ENCODE measurements at places on chromosomes 1 and 21.
A peak's percentile ranks its signal among the peaks of the same experiment; 100 is the strongest.

- DNase-seq: no peak
Observed at GRCh38 chr1:67517046-67517445, 86.8 kb upstream of the SERBP1 start.

DNA sequence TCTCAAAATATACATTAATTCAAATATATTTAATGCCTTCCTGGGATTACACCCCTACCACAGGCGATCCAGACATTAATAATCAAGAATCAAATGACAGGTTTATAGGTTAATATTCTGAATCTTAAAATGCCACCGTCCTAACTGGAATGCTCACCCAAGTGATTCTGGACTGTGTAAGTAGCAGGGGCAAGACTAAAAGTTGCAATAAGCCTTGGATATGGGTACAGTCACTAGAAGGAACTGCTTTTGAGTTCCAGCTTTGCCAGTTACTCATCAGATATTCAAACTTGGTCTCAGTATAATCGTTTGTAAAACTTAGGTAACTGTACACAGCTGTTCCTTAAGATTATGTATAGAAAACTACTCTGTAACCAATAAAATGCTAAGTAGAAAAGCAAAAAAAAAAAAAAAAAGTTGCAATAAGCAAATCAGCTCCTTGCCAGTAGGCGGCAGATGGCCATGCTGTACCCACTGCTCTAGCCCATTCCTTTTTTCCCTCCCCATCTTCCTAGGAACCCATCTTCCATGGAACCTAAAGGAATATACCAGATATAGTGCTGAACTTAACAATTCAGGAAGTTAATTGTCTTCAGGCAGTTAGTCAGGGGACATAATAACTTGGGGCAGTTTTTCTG lies 10.5 kb downstream of the RO60 start:
- DNase-seq: no peak

DNA sequence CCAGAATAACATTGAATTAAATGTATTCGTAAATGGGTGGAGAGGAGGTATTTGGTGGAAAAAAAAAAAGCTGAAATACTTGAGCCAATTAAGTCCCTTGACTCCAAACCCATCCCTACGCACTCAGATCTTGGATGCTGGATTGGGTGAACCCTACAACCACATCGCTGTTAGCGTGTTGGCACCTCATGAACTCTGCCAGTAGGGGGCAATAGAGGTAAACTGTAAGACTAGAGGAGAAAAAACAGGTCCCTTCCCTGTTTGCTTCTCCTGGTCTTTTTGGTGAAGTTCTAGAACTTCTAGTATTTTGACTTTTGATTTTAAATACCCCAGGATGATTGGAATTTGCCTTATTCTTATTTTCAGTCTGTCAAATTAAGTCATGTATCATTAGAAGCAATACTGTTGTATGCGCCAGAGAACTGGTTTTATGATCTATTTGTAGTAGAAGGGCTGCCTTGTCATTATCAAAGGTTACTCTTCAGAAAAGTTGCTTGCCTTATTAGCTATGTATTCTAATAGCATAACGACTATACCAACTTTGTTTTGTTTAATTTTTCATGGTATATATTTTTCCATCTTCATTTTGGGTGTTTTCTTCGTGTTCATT lies 1.9 kb upstream of the OR13G1 start:
- no peak for DNase-seq

- DNase-seq: no peak
Observed at GRCh38 chr21:15558884-15559283, 170.9 kb upstream of the USP25 start.

- DNase-seq: no peak
Observed at GRCh38 chr21:42833439-42833815, 45.9 kb downstream of the WDR4 start.

DNA sequence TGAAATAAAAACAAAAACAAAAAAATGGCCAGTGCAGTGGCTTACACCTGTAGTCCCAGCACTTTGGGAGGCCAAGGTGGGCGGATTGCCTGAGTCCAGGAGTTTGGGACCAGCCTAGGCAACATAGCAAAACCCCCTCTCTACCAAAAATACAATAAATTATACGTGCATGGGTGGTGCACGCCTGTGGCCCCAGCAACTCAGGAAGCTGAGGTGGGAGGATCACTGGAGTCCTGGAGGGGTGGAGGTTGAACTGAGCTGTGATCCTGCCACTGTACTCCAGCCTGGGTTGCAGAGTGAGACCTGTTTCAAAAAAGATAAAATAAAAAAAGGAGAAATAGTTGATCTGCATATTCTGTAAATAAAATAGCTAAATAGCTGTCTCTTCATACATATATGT lies 41.2 kb downstream of the HS2ST1 start:
- no peak for DNase-seq

DNA sequence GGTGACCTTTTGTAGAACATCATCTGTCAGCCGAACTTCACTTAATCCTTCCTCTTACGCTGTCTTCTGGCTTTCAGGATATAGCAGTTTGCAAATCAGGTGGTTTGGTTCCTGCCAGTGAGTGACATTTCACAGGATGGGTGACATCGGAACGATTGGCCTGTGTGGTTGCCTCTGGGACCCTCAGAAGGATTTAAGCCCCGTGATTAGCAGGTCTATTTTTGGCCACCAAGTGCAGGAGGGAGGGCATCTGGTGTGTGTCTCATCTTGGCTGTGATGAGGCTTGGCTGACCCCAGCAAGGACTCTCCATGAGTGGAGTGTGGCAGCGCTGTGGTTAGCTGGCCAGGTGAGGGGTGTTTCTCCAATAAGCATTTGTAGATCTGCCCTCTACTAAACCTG lies 407.6 kb upstream of the VAMP3 start:
- no peak for DNase-seq

GRCh38 chr1:45348609-45348965 lies 8.3 kb upstream of the MUTYH start:
- DNase-seq: no peak

DNA sequence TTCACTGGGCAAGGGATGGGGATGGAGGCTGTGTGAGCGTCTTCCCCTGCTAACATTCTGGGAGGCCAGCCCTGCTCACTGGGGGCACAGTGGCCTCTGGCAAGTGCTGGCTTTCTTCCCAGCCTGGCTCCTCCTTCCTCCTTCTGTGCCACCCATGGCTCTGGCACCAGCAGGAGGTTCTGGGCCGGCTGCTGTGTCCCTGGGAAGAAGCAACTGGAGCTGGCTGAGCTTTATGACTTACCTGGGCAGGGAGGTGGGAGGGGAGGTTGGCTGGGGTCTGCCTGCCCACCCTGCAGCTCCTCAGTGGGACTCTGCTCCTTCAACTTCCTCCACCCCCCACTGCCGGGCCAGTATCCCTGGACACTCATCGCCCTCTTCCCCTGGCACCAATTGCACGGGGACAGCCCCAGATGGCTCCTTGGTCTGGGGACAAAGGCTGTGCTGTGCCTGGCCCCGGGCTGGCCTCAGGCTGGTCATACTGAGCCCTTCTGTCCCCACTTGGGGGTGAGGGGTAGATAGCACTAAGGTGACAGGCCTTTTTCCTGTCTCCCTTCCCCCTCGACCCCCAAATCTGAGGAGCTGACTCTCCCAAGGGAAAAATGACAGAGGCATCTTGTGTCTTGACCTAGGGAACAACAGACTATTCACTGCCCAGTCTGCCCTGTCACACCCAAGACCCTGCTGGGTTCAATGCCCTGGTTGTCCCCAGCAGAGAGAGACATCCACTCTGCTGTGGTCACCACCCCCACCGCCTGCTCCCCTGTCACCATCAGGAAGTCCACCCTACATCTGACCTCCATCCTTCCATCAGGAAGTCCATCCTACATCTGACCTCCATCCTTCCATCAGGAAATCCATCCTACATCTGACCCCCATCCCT lies 14.4 kb downstream of the CDK18 start:
- DNase-seq: no peak

- DNase-seq: no peak
Observed at GRCh38 chr1:217238945-217239344, 391.9 kb downstream of the GPATCH2 start.

- no peak for DNase-seq
Observed at GRCh38 chr1:15273274-15273673, 26.3 kb downstream of the FHAD1 start.

DNA sequence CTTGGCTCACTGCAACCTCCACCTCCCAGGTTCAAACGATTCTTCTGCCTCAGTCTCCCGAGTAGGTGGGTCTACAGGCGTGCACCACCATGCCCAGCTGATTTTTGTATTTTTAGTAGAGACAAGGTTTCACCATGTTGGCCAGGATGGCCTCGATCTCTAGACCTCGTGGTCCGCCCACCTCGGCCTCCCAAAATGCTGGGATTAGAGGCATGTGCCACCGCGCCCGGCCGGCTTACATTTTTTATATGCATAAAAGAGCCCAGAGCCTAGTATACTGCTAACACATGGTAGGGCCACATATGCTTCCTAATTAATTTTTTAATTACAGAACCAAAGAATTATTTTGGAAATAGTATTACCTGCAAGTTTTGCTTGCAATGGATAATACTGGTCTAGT lies 1325.4 kb downstream of the PLA2G4A start:
- no peak for DNase-seq

DNA sequence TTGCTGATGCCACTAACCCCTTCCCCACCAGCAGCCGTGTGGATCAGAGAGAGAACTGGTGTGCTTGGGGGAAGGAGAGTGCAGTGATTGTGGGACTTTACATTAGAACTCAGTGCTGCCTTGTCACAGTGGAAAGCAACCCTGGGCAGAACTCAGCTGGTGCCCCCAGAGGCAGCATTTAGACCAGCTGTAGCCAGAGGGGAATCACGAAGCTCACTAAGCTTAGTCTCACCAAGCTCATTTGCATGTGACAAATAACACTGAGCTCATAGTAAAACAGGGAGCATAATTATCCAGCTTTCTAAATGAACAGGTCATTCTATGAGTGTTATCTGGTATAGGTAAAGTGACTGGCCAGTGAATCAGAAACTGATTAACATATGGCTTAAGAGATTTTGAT lies 9.8 kb upstream of the SMAP2 start:
- DNase-seq: no peak

GRCh38 chr1:108584428-108584856 lies 24.5 kb downstream of the EEIG2 start:
- no peak for DNase-seq

DNA sequence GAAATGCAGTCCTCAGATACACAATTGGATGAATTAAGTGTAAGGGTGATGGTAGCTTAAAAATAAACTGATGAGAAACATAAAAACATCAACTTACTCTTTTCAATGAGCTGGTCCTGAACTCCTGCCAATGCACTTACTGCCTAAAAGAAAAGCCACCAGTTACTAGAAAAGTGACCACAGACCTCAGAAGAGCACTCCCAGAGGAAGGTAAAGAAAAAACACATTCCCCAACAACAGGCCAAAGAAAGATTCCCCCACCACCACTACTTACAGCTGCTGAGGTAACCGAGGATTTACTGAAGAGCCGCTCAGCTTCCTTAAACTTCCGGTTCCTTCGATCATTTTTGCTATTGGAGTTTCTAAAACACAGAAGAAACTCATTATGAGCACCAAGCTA lies 5.4 kb downstream of the MEAF6 start:
- no peak for DNase-seq

GRCh38 chr1:21933397-21934248 lies 3.5 kb downstream of the HSPG2 start:
- DNase-seq: no peak

DNA sequence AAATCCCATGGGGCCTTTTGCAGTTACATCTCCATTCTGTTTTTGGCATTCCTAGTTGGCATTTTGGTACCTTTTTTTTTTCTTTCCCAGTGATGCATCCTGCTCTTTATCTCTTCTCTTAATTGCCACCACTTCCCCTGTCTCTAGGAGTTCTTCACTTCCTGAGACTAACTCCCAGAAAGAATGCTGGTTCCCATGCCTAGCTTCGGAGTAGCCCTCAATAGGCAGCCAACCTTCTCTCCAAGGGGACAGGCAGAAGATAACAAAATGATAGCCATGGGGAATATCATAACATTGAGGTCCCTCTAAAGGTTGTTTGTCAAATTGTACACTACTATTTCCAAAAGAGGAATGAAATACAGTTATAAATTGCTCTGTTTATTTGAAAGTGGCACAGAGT lies 150.6 kb upstream of the UBE2U start:
- no peak for DNase-seq

GRCh38 chr1:64497088-64497883 lies 27.4 kb downstream of the CACHD1 start:
- DNase-seq: no peak

- DNase-seq: peak; percentile 65
Observed at GRCh38 chr1:33180911-33181890, 642 bp downstream of the TRIM62 start.

GRCh38 chr21:17514124-17514845 lies 1.4 kb downstream of the CXADR start:
- no peak for DNase-seq

- no peak for DNase-seq
Observed at GRCh38 chr1:14740016-14740415, 141.5 kb downstream of the KAZN start.

DNA sequence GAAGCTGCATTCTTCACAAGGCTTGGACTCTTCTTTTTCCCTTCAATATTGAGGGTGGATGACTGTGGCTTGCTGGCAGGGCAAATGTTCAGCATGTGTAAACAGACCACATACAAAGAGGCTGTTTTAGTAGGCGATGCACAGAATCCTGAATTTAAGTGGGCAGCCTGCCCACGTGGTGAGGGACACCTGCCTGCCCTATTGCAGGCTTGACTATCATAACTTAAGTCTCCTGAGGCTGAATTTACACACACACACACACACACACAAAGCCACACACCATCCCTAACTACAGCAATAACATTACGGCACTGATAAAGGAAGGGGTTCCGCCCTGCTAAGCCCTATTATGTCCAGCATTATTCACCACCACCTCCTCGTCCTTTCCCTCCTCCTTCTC lies 15.9 kb downstream of the SYT2 start:
- no peak for DNase-seq

GRCh38 chr1:162003061-162003829 lies 20.4 kb downstream of the OLFML2B start:
- DNase-seq: no peak

DNA sequence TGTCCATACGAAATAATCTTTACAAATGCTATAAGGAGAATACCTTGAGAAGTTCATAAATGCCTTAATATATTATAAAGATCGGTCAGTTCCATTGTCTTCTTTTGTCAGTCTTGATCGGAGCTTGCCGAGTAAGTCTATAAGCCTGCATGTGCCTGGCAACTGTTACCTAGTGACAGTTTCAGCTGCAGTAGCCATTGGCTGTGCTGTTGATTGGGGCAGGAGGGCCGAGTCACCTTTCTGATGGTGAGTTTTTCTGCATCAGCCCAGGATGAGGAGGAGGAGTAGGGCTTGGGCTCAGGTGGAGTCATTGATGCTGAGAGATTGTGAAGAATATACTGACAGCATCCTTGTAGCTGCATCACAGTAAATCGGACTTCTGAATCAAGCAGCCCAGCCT lies 1.9 kb upstream of the GPR52 start:
- DNase-seq: no peak

Data from ascending aorta (tissue), 2 donors.